ENCODE measurements at places on chromosomes 2 and 18. TPM values are rescaled to one million over a fixed set of nuclear protein-coding genes. Genes with fewer than 3 reads are reported as not detected.

DNA sequence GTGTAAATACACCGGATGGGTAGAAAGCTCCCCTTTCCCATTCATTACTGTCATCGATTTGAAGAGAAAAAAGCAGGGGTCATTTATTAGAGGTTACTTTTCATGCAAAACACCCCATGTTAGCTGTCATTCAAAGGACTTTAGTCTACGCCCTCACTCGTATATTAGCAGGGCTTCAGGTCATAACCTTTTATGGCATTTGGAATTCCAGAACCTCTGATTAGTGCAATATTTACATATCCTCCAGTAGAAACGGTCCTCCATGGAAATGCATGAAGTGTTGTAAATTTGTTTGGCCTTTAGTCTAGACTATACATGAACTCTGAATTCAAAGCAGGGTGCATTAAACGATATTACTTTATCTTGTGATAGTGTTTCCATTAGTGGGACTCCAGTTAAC, 180.5 kb downstream of the ZNF516 start:
- DNase-seq = no peak

GRCh38 chr2:191401287-191401686, 156.1 kb downstream of the MYO1B start:
- no peak for DNase-seq

DNA sequence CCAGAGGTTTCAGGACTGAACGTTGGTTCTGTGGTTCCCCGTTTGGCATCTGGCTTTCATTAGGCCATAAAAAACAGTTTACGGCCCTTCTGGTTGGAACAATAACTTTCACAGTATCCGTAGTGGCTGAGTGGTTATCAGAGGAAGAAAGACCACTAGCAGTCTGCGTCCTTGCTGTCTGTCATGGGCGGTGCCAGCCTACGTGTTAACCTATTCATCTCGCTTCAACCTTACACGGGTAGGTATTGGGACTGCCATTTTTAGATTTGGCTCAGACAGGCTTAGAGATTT, 42.6 kb upstream of the ROCK2 start:
- DNase-seq = no peak

GRCh38 chr18:76750917-76751890, 71.2 kb upstream of the ZNF236 start:
- no peak for DNase-seq

DNA sequence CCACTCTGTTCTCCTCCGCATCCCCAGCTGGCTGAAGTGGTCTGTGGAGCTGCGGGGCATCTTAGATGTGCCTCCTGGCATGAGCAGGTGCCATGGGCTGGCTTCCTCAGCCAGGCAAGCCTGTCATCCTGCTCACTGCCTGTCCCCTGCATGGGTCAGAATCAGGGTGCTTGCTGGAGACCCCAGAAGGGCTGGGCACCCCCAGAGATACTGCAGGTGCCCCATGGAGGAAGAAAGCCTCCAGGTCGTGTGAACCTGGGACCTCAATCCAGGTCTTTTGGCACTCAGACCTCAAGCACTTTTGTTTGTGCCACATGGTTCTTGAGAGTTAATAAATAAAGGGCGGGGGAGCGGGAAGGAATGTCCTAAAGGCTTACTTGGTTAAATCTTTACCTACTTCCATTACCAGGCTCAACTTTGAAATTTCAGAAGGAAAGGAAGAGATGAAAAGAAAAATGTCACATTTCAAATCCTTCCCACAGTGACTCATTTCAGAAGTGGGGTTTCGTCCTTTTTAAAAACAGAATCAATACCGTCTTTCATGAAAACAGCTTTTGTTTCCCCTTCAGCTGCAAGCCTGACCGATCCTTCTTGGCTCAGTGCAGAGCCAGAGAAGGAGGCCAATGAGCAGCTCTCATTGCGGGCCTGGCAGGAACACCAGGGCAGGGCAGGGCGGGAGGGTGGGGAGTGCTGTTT, 69.9 kb downstream of the RHOB start:
- DNase-seq = no peak

DNA sequence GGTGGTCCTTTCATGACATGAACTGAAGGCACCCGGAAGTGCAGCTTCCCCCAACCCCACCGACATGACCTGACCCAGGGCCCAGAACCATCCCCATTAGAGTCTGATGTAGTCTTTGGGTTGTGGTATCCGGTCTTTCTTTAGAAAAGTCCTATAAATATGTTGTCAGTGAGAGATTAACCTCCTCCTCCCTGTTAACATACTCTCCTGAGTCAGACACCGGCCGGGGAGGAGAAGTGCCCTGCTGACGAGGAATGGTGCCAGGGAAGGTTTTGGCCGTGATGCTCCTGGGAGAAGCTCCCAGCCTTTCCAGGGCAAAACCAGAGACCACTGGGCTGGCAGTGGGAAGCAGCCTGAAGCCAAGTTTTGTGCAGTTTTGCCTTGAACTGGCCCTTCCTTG, 109.0 kb downstream of the LAMA3 start:
- no peak for DNase-seq

DNA sequence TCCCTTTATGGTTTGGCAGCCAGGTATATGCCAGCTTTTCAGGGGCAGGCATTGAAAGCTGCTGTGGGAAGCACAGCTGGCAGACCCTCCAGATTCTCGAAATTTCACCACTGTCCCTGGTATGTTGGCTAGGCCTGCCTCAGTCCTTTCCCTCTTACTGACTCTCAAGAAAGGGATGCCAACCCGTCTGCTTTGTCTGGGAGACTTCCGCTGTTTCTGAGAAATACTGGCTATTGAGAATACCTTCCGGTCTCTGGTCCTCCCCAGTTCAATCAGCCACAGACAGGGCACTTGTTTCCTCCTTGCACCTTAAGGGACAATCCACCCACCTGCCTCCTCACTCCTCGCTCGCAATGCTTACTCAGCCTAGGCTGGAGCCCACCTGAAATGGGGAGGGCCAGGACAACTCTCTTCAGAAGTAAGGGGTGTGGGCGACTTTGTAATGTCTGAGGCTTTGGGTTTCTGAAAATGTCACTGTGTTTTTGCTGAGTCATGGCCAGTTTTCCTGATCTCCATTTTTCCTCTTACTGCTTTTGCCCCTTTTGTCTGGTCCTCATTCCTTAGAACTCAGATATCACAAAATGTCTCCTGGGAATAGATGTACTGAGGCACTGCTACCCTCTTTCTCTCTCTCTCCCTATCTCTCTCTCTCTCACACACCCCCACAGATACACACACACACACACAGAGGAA, 571.1 kb downstream of the TNS1 start:
- DNase-seq = no peak

DNA sequence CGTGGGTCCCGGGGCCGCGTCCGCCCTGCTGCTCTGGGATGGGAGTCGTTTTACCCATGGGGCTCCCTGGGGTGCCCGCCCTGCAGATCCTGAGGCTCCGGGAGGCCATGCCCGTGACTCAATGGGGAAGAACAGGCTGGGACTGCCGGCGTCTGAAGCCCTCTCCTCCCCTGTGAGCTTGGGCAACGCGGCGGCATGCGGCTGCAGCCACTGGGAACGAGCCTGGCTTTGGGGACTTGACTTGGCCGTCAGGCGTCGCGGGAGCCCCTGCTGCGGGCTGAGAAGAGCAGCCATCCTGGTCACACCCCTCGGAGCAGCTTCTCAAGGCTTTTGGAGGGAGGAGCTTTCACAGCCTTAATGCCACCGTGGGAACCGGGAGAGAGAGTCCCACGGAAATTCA, 126.9 kb upstream of the CTDP1 start:
- DNase-seq = no peak

DNA sequence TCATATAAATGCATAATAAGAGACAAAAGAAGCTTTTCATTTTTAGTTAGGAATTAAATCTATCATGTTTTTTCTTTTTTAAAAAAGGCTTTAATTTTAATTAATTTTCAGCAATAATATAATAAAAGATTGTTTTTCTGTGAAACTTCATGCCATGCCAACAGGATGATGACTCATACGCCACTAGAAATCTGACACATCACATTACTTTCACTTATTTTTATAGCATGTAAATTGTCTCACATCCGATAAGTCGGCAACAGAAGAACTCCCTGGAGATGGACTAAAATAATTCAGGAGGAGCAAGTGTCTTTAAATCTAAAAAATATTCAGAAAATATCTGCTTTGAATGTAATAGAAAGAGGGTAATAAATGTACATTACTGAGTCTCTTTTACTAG, 1024.2 kb upstream of the ACVR2A start:
- DNase-seq = no peak

Gene CTNNA2
- total RNA-seq = not detected

Gene VIL1
- not detected for total RNA-seq

DNA sequence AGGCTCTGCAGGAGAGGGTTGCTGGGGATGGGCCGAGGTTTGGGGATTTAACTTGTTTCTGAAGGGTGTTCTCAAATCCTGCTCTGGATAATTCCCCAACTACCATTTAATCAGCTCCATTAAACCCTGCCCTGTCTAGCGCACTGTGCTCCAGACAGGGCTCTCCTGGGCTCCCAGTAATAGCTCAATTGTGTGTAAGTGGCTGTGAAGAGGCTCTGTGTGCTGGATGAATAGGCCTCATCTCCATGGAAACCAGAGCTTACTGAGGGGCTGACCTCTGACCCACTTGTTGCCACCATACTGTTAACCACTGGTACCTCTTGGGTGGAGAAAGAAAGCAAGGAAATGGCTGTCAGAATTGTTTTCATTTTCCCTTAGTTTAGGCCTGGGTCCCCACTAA, 92.9 kb downstream of the TGOLN2 start:
- no peak for DNase-seq

- DNase-seq = no peak
Measured at GRCh38 chr2:61439241-61440002, 31.5 kb downstream of the USP34 start.

Gene MARCHF4
- total RNA-seq = not detected

- DNase-seq = no peak
Measured at GRCh38 chr2:189421644-189422043, 19.6 kb upstream of the WDR75 start.

DNA sequence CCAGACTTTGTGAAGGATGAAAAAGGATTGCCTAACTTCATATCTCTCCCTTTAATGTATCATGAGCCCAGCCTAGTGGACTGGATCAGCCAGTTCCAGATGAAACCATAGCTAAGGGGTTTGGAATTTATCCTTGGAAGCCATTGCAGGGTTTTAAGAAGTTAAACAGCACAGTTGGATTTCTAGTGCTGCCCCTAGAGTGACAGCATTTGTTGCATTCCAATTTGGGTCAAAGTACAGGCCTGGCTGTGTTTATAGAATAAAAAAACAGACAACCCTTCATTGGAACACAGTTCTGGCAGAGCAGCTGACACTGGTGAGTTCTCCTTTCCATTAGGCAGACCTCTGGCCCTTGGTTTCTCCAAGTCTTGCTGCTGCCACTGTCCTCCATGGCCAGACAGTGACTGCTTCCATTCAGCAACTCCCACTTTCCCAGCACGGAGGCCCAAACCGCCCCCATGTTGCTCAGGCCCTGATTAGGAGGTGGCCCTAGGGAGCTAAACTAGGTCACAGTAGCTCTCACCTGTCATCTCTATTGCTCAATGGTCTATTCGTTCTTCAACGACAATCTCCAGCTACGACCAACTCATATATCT, 8.0 kb downstream of the GPR39 start:
- no peak for DNase-seq

- no peak for DNase-seq
Measured at GRCh38 chr18:36309436-36310391, 12.2 kb downstream of the FHOD3 start.

Gene STPG4
- 0.46 TPM for total RNA-seq

GRCh38 chr2:28952836-28953211, 28.3 kb upstream of the TOGARAM2 start:
- DNase-seq = no peak

DNA sequence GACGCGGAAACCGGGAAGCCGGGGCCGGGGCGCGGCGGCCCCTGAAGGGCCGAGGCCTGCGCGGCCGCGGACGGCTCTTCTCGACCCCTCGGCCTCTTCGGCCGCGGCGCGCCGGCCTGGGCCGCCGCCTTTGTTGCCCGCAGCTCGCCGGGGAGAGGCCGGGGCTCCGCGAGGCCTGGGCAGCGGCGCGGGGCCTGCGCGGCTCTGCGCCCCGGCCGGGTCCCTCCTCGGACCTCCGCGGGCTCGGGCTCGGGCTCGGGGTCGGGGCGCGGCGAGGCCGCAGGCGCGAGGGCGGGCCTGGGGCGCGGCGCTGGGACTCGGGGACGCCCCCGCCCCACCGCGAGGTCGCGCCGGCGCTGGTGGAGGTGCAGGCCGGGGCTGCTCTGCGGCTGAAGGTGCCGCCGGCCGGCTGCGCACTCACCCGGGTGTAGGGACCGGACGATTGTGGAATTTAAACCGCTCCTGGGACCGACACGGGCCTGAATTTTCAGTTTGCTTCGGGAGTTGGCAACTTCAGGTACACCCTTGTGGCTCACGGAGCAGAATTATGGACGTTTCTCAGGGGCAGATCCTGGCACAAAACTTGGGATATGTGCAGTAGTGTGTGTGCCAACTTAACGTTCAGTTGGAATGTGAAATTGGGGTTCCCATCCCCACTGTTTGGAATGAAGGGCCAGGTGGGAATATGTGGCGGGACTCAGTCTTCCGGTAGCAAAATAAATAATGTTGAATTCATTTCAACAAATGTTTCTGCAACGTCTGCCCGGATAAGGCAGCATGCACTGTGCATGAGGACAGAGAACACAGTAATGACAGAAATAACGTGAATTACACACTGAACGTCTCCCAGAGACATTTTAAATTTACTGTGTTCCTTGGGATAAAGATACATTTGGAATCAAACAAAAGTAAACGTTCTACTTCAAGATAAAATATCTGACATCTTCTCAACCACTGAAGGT, 787 bp downstream of the SOCS6 start:
- DNase-seq = no peak

GRCh38 chr2:43717322-43717721, 41.1 kb upstream of the C1GALT1C1L start:
- no peak for DNase-seq

Gene WNT10A
- not detected for total RNA-seq

GRCh38 chr18:76658627-76659026, 163.6 kb upstream of the ZNF516 start:
- no peak for DNase-seq

Gene RPE
- total RNA-seq = 52.8 TPM

Data from omental fat pad (tissue), 4 donors.